NCI-H1694 (cell line): ENCODE measurements at places on chromosomes 12 and 14.

- no peak for DNase-seq
Observed at GRCh38 chr12:104827587-104827986, 130.5 kb downstream of the SLC41A2 start.

GRCh38 chr14:33532553-33532952, 418.3 kb downstream of the EGLN3 start:
- DNase-seq: no peak

GRCh38 chr14:31283578-31284252, 76.1 kb upstream of the HECTD1 start:
- DNase-seq: no peak

- DNase-seq: no peak
Observed at GRCh38 chr14:101628975-101629374, 67.7 kb downstream of the DIO3 start.

DNA sequence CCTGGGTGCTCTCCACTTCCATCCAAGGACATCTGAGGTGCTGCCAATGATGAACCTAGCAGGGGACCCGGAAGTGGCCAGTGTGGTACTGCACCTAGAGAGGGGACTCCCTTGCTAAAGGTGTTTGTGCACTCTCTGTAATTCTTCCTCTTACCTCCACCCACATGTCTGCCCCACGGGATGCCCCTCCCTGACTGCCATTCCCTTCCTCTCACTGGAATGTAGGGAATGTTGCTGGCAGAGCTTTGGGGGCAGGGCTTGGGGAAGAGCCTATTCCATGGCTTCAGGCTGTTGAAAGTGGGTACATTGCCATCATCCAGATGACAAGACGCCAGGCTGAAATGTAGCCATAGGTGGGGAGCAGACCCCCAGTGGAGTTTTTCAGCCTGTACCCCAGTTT, 153.2 kb downstream of the SMOC1 start:
- no peak for DNase-seq

DNA sequence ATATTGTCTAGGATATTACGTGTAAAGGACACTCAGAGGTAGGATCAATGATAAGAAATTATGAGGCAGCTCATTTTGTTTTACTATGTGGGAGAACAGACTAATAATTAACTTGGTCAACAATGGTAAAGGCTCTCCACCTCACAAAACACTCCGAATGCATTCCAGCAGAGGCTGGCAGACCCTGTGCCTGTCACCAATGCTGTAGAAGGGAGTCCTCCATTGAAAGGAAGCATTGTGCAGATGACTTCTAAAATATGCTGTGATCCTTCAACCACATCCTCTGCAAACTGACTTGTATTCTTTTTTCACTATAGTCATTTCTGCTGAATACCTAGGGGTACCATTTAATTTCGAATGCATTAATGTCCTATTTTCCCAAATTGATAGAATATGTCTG, 119.6 kb upstream of the EEA1 start:
- no peak for DNase-seq

DNA sequence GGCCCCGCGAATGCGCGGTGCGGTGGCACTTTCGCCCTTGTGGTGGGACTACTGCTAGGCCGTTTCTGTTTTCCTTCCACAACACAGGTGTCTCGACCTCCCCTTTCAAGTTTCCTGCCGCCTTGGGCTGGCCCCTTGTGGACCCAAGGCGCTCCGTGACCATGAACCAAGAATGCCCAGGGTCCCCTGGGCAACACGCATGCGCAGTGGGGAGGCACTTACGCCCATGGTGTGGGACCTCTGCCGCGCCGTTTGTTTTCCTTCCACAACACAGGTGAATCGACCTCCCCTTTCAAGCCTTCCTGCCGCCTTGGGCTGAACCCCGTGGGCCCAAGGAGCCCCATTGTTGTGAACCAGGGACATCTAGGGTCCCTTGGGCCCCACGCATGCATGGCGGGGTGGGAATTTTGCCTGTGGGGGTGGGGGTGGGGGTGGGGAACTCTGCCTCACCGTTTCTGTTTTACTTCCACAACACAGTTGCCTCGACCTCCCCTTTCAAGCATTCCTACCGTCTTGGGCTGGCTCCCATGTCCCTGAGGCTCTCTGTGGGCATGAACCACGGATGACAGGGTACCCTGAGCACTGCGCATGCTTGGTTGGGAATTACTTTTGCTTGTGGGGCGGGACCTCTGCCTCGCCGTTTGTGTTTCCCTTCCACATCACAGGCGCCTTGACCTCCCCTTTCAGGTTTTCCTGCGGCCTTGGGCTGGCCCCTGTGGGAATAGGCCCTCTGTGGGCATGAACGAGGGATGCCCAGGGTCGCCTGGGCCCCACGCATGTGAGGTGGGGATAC, 355.1 kb downstream of the ALG10 start:
- no peak for DNase-seq

DNA sequence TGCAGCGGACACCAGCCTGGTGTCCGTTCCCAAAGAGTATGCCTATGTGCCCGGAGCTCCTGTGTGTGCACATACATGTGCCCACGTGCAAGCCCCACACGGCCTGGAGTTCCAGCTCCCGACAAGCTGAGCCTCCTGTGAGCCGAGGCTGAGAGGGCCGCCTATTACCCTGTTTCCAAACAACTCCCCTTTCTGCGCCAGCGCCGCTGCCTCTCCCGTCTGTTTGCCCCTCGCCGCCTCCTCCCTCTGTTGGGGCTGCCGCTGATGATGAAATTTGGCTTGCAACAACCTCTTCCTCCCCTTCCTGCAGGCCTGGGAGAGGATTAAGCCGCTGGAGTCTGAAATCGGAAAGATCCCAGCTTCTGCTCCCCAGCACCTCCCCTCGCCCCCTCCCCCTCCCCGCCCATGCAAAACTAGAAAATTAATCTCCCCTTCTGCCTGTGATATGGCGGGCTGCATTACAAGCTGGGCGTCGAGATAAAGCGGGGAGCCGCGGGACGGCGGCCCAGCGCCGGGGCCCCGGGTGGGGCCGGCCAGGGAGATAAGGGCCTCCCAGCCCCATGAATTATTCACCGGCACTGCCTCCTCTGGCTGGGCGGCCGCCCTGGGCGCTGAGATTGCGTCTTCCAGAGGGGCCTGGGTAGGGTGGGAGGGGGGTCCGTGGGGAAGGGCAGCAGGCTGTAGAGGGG, 6.8 kb upstream of the ASIC1 start:
- DNase-seq: peak; percentile 70

GRCh38 chr12:102726686-102727085, 190.4 kb downstream of the PAH start:
- no peak for DNase-seq

- no peak for DNase-seq
Observed at GRCh38 chr12:52698651-52699340, 4.5 kb downstream of the KRT77 start.

GRCh38 chr14:33612197-33612505, 338.7 kb downstream of the EGLN3 start:
- DNase-seq: no peak

DNA sequence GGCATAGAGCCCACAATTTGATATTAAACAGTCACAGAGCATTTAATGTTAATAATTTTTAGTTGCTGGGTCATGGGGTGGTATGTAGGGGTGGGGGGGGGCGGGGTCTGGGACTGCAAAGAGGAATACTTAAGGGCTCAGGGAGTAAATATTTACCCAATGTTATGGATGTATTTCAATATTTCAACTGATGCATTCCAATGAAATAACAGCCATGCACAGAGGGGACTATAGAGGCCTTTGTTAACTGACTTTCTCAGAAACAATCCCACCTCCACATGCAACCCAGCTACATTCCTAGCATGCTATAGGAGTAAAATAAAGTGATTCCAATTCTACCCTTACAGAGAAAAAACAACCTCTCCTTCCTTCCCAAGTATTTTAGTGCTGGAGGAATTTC, 7.9 kb upstream of the BBS10 start:
- no peak for DNase-seq

DNA sequence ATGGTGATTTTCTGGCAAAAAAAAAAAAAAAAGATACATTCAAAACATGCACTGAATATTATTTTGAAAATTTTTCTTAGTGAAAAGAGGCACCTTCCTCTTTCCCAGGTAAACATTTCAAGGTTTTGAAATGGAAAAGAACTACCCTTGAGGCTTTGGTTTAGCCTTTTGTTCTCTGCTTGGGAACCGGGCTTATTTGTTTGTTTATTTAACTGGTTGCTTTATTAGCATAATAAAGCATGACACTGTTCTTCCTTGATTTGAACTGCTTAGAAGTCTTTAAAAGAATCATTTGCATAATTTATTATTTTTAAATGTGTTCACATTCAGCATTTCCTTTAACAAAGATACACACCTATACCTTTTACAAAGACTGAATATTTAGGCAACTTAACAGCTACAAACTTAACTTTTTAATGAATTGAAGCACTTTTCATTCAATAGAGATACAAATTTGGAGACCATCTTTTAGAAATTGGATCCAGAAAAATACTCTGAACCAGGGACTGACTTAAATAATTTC, 174.5 kb downstream of the FBXL14 start:
- DNase-seq: no peak

DNA sequence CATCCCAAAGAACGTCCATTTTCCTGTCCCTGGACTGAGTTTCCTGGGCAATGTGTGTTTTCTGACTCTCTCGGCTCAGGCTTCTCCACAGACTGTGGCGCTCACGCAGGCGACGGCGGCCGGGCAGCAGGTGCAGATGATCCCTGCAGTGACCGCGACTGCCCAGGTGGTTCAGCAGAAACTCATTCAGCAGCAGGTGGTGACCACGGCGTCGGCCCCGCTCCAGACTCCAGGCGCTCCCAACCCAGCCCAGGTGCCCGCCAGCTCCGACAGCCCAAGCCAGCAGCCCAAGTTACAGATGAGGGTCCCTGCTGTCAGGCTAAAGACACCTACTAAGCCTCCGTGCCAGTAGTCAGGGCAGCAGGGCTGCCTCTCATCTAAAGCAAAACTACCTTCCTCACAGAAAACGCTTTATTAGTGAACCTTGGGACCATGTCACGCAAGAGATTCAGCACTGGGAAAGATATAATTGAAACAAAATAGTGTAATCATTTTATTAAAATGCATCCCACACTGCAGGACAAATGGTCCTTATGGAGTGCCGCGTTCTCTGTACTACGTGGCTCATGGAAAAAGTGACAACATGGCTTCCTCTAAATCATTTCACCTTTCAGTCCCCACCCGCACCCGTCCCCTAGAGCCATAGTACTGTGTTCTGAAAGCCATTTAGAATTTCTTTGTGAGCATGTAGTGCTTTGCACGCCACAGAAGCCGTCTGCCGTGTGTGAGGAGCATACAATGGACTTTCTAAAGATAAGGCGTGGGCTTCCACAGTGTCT, 66.6 kb downstream of the DDX51 start:
- DNase-seq: no peak

- no peak for DNase-seq
Observed at GRCh38 chr14:33714527-33715226, 236.2 kb downstream of the EGLN3 start.

DNA sequence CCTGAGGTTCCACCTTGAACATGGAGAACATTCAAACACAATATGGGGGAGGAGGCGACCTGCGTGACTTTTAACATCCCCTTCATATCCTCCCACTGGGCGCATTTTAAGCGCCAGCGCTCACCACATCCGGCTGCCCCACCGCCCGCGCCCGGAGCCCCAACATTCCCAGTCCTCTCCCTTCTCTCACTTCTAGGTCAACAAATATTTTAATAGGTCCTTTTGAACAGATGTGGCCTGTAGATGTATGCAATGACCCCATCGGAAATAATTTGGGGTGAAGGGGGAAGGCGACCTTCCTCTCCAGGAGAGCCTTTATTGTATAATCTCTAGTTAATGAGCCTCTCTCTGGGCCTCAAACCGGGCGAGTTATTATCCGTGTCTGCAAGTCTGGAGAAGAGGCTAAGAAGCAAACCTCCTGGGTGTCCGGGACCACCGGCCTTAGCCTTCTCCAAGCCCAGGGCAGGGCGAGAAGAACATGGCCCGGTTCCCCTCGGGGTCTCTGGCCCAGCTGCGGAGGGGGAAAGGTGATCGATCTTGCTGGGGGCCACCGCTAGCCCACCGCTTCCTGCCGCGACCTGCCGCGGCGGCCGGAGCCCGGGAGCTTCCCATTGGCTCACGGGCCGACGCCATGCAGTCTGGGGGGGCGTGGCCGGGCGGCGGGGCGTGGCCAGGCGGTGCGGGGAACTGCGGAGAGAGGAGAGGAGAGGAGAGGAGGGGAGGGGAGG, 83.2 kb upstream of the HMGA2 start:
- DNase-seq: no peak

DNA sequence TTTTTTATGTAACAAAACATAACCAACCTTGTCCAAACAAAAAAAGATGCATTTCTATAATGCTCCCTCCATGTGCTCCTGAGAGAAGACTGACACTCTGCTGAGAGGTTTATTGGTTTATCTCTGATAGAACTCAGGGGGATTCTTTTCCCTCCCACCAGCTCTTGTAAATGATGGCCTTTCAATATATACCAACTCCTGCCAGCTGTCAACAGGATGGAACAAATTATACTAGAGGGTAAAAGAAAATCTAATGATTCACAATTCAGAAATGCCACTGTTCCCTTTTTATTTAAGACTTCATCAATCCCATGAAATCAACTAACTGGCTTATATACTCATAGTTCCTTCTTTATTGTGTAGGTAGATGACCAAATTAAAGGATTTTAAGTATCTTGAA, 25.4 kb downstream of the PSMC1 start:
- no peak for DNase-seq

DNA sequence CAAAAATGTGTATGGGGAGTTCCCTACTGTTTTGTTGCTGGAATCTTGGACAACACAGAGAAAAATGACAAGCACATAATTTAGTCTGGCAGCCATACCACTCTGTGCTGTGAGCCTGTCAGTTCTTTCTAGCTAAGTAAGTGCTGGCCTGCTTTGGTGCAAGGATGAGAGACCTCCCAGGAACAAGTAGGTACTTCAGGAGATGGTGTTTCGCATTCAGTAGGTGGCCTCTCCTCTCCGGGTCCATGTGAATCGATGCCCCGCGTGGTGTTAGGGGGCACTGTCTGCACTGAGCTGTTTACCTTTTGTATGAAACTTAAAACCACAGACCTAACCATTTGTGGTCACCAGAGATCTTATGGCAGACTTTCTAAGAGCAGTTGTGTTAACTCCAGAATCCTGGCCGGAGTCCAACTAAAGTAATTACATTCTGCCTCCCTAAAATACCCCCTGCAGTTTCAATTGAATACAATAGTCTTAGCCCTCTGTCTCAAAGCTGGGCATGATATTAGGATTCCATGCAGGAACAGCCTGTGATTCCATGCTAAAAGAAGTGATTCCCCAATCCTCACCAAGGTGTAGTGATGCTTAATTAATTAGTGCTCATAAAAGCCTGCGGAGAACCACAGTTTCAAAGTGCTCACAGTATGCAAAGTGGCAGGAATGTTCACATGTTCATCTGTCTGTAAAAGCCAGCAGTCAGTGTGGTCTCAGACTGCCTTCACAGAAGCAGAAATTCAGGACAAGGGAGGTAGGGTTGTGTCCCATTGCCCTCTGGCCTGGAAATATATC, 64.2 kb downstream of the LLPH start:
- DNase-seq: no peak

DNA sequence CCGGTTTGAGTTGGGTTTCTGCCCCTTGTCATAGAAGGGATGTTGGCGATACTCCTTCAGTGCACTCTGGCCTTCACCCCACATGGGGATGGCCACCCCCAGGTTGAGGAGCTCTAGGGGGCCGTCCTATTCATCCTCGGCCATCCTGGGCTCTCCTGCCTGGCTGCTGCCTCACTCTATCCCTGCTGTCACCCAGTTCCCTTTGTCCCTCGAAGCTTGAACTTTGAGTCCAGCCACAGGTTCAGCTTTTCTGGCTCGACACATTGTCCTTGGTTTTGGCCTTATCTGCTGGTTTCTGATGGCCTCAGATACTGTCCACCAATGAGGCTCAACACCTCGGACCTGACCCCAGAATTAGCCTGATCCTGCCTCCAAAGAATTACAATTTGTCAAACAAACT, 58.6 kb downstream of the C14orf132 start:
- no peak for DNase-seq
